EL (cell line): ENCODE measurements at places on chromosomes 3 and 15.

DNA sequence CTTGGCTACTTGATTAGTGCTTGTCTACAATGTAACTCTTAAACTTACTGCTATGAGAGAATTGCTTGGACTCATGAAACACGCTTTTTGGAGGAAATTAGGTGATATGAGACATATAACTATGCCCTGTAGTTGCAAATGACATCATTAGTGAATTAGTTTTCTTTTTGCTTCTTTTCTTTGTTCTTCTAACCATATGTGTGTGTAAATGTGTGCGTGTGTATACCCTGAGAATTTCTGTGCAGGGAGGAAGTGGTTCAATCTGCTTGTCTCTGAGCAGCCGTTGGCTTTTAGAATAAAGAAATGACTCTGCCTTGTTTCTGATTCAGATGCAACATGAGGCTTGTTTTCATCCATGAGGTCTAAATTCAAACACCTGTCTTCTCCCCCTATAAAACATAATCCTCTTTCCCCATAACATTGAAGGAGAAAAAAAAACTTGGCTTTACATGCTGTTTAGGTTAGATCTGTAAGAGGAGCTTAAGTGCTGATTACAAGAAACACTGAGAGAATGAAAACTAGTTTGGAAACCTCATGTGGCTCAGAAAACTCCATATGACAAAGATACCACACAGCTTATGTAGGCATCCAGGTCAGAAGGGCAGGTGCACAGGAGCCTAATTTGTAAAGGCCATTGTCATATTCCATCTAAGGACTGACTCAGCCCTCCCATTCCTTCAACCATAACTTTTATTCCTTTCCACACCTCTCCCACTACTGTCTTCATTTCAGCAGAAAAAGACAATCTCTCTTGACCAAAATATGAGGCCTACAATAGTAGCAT, 30.5 kb upstream of the BLM start:
- DNase-seq: no peak

GRCh38 chr3:195250473-195251251, 20.3 kb downstream of the XXYLT1 start:
- no peak for DNase-seq

DNA sequence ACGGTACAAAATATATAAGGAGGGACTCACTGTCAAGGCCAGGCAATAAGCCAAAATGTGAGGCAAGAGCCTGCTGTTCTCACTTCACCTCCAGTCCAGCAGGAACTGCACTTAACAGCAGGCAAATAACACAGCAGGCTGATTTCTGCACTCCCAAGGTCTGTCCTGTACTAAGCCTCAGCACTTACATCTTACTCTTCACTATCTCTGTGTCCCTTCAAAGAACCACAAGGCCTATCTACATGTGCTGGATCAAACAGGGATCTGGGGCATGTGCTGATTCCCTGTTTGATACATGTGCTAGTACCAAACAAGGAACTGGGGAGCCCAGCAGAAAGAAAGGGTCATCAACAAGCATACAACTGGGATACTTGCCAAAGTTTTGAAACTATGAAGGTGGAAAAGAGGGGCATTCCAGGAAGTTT, 22.2 kb downstream of the UACA start:
- DNase-seq: peak; percentile 78

DNA sequence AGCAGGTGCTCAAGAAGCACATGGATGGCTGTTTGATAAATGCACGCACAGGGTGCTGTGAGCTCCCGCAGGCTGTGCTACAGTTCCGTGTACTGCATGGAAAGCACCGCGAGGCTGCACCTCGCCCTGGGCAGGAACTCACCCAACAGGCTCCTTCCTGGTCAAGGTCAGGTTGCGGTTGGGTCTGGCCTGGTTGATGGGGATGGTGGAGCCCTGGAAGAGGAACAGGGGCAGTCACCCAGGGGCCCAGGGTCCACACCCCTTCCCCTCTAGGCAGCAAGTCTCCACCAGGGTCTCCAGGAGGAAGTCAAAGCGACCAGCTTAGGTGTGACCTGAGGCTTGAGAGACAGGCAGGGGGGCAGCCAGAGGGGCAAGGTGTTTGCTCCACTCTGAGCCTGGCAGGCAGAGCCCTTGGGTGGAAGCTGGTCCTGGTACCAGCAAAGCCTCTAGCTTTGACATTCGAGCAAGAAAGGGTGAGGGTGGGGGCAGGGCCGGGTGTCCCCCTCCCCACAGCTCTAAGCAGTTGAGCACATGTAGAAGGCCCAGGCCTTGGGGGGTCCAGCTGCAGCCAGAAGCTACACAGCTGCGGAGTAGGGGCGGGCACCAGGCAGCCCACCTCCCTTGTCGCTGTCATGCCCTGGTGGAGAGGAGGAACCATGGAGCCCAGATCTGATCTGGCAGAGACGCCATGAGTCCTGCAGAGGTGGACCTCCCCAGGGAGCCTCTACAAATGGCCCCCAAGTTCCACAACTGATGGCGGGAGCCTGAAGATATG, 46.3 kb upstream of the SLC41A3 start:
- DNase-seq: no peak

DNA sequence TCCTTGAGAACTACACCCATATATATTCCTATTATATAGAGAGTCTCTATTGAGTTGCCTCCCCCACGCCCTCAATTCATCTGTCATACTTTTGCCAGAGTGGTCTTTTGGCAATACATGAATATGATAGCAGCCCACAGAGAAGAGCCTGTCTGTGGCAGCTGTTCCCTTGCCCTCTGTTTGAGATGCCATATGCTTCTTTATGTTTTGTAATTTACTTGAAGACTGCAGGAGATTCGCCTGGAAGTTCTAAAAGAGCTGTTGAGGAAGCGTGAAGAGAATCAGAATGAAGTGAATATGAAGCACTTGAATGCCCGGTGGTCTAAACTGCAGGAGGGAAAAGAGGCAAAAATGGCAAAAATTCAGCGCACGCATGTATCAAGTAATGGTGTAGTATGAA, 27.2 kb downstream of the CFAP91 start:
- DNase-seq: no peak

DNA sequence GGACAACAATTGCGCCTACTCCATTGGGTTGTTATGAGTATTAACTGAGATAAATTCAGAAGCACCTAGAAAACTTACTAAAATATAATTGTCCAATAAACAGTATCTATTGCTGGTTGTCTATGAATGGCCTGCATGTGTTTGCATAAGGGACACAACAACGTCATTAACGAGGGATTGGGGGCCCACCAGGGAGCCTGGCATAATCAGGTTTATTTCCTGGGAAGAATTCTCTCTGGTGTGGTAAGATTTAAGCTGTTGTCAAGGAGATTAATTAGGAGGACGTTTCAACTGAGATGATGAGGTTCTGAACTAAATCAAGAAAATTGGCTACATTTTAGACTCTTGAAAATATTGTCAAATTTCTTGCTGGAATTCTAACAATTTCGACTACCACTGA, 176.1 kb upstream of the CDIN1 start:
- no peak for DNase-seq

DNA sequence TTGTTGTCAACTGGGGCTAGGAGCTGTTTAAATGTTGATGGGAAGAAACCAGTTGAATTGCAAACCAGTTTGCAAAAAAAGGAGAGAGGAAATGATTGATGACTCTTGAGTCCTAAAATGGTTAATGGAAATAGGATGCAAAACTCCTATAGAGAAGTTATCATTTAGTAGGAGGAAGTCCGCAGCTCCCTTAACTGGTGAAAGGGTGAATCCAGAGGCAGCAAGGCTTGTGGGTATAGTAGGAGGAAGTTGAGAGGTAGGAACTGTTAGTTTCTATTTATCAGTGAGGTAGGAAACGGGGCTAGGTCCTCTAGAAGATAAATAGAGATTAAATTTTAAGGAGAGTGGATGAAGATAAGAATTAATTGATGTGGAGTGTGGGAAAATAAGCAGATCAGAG, 15.4 kb downstream of the IREB2 start:
- no peak for DNase-seq
